ENCODE measurements at places on chromosomes 4 and X.

GRCh38 chr4:145722561-145722960 is 42.6 kb downstream of the C4orf51 start:
- no peak for DNase-seq

DNA sequence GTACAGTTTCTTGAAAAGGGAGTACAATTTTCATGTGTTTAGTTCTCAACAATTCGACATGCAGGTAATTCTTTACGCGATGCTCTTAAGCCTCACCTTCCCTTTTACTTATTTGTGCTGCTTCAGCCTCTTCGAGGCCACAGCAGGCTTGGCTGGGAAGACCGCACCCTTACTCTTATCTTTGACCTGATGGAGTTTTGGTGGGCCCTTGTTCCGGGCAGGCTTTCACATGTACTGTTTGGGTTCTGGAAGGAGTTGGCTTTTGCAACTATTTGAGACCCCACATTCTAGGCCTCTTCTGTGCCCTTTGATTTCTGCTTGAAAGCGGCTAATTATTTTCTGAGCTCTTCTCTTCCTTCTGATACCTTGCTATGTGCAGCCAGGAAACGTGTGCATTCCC is 60.2 kb downstream of the FAM193A start:
- DNase-seq = no peak

DNA sequence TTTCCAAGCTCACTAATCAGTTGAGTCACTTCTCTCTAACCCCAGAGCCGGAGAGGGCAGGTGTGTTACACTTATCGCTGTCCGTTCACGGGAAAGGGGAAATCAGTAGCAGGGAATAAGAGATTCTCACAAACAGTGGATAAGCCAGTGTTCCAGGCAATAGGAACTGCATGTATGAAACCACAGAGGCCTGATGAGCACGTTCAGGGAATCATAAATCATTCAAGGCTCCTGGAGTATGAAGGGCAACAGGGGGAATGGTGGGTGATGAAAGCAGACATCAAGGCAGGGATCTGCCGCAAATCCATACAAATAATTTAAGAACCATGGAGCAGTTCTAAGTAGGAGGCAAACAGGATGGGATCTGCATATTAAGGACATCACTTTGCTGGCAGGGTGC is 59.1 kb upstream of the ADGRG2 start:
- DNase-seq = no peak

- DNase-seq = peak; percentile 83
Observed at GRCh38 chrX:22486296-22486695, 213.6 kb downstream of the CBLL2 start.

DNA sequence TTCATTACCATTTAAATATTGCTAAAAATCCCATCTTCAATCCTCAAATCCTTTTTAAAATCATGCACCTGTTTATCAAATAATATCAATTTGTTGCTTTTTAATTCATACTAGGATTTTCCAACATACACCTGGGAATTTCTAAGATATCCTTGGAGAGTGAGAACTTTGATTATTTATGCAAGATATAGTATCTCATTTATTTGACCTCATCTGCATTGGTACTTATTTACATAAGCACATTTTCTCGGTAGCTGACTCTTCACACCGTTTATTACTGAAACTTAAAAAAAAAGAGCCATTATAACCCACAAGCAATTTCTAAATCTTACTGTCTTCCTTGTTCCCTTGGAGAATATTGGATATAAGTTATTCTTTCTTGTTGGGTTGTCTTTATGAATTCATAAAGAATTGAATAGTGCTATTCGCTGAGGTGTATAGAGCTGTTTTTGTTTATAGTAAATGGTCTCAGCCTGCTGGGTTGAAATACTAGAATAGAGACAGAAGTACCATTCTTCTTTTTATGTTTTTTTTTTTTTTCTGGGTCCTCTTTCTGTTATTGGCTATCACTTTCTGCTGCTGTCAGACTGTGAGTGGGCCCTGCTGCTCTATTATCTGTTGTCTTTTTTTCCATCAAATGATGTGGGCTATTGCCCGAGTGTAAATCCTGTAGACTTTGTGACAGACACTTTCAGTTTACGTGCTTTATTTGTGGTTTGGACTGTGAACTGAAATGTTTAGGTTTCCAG is 2.9 kb downstream of the UGT8 start:
- no peak for DNase-seq

DNA sequence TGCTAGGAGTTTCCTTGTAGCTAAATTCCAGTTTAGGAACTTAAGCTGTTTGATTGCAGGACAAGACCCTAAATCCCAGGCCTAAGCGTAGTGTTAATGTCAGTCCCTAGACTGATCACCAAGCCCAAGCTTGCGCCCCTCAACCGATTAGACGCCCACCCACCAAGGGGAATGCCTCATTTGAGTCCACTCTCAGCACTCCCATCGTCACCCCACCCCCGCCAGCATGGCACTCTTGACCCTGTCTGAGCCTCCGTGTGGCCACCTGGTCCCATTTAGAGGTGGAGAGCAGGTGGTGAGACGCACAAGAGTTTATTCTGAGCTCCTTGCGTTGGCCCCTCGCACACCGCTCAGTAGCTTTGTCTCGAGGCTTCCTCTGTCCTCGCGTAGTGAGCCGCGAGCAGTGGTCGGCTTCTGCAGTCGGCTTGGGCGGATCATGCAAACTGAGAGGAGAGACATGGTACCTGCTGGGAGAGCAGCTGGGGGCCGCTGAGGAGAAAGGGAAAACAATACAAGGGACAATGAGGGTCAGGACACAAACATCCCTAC is 48.5 kb upstream of the ZNF157 start:
- DNase-seq = peak; percentile 75

GRCh38 chrX:132488819-132489577 is at the start of gene MBNL3:
MBNL3 (minus strand) TSS chrX:132489038; CDS start chrX:132439611, 49,427 bp downstream.
- peak; percentile 87 for DNase-seq
